Activated naive CD8-positive, alpha-beta T cell treated with anti-CD3 and anti-CD28 coated beads, Interleukin-2, amount 50 U/mL, for 24 hours (primary cell): ENCODE measurements at places on chromosomes 2 and 18.

DNA sequence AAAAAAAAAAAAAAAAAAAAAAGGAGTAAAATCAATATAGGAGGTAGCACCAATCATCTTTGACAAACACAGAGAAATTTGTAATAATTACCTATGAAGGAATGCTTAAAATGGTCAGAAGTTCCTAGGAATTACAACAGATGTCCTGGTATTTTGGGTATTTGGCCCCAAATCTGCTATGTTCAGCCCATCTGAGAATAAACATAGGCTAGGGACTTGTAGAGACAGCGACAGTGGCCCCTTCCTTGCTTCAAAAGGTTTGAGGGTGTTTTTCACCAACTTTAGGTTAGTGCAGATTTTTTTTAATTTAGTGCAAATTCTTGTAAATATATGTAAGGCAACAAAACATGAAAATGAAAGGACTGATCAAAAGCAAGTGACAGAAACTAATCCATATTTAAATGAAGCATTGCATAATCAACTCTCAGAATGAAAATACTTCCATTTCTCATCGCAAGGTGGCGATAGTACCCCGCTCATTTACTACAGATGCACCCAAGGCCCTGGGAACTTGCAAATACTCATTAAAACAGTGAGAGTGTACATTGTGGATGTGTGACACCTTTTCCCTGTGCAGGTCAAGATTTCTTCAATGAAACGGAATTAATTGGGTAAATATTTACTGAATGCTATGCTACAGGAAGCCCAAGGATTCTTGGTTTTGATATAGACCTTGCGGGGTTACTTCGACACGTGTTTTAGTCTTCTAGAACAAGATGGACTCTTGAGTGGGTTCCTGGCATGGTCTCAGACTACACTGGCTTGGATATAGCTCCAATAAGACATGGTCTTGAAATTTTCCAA is 44.6 kb downstream of the FAM124B start:
- peak; percentile 56 for DNase-seq

DNA sequence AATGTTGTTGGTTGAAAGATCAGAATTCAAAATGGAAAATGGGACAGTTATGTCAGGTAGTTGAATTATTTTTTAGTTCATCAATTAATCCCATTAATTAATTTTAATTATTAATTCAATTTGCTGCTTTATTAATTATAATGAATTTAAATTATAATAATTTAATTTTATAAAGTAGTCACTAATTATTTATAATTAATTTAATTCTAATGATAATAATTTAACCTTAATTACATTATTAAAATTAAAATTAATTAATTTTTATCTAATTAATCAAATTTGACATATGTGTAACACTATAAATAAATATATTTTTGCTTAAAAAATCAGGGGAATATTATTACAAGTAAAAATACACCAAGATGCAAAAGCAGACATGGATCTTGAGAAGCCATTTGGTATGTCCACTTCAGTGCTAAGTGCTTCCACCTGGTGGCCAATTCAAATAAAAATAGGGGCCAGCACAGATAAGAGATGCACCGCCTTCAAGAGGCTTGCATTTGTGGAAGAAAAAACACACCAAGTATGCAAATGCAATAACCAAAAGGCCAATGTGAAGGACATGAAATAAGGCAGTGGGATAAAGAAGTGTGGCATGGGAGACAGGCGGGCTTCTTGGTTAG is 73.2 kb downstream of the MBP start:
- DNase-seq = no peak

- DNase-seq = no peak
These were observed 286.9 kb downstream of the TMX3 start for GRCh38 chr18:68427951-68428401.

- no peak for DNase-seq
These were observed 4.5 kb downstream of the HES6 start for GRCh38 chr2:238235331-238235732.

DNA sequence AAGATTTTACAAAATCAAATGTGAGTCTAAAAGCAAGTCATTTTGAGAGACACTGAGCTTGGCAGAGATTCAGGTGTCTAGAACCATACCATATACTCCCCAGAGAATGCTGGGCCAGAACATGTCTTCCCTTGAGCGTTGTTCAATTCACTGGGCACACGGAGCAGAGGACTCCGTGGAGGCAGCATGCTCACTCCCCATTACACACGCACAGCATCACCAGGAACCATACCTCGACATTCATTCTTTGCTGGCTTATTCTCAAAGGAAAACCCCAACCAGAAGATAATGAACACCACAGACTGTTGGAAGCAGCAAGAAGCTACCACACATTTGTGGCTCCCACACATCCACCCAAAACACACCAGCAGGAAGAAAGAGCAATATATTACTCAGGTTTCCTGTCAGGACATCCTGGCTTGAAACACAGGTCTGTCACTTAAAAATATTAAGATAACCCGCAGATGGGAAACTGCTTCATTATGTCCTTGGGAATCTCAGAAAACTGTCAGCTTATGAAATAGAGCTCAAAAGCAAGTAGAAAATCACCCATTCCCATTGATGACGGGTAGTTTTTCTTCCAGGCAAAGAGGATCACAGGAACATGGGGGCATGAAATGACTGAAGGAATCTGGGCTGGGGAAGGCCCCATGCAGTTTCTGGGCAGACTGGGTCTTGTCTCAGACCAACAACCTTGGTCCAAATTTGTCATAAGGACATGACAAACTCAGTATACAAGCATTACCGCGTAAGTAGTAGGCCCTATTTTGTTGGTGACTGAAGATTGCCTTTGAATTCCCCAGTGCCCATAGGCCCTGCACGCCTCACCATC is 46.4 kb downstream of the PCBP1 start:
- DNase-seq = no peak

DNA sequence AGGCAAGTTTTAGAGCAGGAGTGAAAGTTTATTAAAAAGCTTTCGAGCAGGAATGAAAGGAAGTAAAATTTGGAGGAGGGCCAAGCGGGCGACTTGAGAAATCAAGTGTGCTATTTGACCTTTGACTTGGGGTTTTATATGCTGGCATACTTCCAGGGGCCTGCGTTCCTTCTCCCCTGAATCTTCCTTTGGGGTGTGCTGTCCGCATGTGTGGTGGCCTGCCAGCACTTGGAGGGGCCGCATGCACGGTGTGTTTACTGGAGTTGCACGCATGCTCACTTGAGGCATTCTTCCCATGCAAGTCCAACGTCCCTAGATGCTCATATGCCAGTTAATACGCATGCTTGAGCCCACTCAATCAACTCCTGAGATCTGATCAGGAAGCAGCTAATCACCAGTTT is 78.3 kb upstream of the MAP4K4 start:
- no peak for DNase-seq

DNA sequence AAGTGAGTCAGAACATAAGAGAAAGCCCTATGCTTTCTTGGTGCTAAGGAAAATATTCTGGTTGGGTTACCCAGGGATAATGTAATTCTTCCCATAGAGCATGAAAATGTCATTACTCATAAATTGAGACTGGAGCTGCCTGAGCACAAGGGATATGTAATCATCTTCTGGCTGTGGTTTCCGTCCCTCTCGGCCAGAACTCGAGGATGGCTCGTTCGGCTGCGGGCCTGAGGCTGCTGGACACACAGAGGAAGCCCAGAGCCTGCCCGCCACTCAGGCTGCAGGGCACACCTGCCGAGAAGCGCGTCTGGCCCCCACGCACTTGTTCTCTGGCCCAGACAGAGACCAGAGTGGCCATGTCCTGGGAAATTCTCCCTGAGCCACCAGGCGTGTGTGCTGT is 104.9 kb downstream of the ASAP2 start:
- no peak for DNase-seq
